DND-41 (cell line): ENCODE measurements at places on chromosomes 2 and 18.

DNA sequence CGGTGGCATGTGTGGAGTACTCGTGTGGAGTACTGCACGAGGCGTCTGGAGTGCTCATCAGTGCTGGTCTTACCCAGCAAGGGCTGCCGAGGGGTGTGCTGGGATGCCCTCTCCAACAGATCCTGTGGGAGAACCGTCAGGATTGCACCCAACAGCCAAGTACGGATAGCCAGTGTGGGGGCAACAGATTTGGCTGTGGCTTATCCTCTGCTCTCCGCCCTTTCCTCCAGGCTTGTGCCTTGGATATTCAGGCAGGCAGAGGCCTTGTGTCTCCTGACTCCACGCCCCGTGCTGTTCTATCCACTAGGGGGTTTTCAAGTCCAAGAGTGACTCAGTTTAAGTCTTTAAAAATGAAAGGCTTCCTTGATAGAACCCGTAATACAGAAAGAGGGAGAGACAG, 321.0 kb upstream of the HS6ST1 start:
- DNase-seq, result peak; percentile 13

DNA sequence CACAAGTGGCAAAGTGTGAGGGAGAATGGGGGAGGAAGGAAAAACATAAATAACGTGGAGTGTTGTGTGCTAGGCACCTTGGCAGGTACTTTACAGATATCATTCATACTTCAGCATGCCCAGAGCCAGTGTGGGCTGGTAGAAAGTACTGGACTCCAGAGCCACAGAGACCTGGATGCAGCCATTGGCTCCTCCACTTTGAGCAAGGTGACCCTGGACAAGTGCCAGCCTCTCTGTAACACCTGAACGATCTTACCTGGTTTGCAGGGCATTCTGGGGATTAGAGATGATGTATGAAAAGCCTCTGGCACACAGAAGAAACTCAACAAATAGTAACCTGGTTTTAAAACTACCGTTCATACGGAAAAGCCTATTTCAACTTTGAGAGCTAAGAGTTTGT, 6.3 kb downstream of the LOXHD1 start:
- no peak for DNase-seq

DNA sequence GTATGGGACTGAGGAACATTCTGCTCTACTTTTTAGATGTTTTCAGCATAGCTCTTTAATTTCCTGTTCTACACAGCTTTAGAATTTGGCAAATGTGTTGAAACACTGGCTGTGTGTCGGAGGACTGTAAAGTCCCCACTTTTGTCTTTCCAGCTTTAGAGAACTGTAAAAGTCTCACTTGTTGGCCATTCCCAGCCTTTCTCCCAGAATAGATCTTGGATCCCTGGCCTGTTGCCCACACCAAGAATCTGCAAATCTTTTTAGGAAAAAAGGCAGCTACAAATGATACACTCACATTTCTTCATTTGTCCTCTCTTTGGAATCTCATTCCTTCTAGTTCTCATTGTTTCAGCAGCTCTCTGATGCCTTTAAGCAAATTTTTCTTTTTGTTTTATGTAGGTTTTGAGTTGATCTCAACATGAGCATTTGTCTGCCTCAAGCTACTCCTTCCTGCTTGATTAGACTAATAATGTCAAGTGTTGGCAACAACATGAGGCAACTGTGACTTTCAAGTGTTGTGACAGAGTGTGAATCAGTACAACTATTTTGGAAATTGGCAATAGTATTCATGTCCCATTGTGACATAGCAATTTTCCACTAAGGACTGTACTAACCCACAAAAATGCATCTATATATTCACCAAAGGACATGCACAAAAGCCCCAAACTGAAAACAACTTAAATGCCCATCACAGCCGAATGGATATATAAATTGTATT, 610.8 kb downstream of the EPHA4 start:
- DNase-seq, result no peak

GRCh38 chr2:238789317-238789806, 58.5 kb upstream of the TWIST2 start:
- DNase-seq, result no peak

GRCh38 chr2:48568547-48568946, 38.6 kb downstream of the STON1 start:
- no peak for DNase-seq

GRCh38 chr2:143758629-143759330, 629.6 kb downstream of the ARHGAP15 start:
- DNase-seq, result no peak

- no peak for DNase-seq
Observed at GRCh38 chr2:227765788-227766372, 20.2 kb downstream of the SCYGR8 start.

DNA sequence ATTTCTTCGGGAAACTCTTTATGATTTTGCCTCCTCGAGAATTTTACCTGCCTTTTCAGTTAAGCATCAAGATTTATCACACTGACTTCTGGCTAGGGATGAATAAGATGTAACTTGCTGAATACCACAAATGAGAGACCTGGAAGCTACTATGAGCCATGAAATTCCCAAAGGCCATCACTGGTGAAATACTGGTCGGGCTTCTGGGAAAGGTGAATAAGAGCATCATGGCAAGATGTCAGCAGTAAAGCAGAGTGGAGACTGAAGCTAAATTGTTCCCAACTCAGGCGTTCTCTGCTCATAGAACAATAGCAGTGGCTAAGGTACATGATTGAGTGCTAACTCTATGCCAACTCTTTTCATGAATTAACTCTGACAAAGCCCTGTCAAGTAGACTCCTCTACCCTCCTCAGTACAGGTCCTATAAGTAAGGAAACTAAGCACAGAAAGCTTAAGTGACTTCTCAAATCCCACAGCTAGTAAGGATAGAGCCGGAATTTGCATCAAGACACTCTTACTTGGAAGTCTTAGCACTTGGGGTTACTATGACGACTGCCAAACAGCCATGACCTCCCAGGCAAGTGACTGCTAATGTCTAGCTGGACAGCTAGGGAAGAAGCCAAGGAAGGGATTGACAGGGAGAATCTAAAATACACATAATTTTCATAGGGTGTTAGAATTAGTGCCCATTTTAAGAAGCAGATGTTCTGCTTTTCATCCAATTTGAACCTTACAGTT, 22.7 kb upstream of the DSC3 start:
- no peak for DNase-seq
